Foreskin melanocyte (primary cell): ENCODE measurements at places on chromosomes 11 and 22.

- DNase-seq, result no peak
Observed at GRCh38 chr11:125425601-125426000, 70.5 kb downstream of the FEZ1 start.

GRCh38 chr11:19842505-19842904 is 129.9 kb downstream of the NAV2 start:
- DNase-seq, result no peak

- no peak for DNase-seq
Observed at GRCh38 chr11:132123854-132124835, 753.7 kb downstream of the NTM start.

GRCh38 chr22:44429941-44430587 is 68.0 kb downstream of the RTL6 start:
- DNase-seq, result no peak

DNA sequence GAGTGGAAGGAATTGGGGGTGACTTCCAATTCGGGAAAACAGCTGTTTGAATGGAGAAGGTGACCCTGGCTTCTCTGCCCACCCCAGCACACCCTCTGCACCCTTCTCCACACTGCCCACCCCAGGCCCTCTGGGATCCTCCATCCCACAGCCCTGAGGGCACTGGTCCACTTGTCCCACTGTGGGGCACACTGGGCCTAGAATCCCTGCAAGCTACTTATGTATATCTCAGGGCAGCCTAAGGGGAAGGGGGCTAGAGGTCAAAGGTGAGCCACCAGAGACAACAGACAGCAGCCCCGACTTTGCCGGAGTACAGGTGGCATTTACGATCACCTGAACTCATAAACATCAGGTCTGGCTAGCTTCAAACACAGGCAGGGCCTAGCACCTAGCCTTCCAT is 673 bp upstream of the SCUBE2 start:
- no peak for DNase-seq

DNA sequence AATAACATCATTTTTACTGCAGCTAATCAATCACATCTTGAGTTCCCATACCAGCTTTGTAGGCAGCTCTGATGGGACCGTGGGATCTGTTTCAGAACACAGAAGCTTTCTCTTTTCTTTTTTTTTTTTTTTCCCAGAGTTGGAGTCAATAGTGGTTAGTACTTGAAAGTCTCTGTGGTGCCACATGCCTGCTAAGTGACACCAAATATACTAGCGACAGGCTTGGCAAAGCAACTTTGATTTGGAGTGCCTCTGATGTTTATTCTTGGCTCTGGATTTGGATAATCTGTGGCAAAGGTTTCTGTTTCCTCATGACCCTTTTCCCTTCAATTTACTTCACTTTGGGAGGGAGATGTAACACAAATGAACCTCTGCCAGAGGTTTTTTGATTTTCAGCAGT is 681.4 kb upstream of the TENM4 start:
- no peak for DNase-seq

GRCh38 chr11:116930586-116930985 is 93.2 kb upstream of the APOA1 start:
- no peak for DNase-seq

DNA sequence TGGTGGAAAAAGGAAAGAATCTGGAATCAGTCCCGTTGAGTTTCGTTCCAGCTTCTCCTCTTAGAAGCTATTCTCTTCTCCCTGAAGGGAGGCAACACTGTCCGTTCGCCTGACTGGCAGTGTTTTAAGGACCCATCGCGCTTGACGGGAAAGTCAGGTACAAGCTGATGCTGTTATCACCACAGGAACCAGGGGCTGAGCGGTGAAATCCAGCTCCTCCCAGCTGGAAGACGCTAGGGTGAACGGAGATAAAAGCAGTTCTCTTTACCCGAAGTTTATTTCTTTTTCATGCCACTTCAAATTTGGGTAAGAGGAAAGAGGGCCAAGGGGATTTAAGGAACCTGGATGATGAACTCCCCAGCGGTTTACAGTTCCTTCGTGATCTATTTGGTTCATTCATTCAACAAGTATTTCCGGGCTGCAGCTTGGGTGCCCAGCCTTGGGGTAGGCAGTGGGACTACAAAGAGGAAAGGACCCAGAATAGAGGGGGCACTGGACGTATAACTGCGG is 551 bp upstream of the DEUP1 start:
- DNase-seq, result peak; percentile 1

DNA sequence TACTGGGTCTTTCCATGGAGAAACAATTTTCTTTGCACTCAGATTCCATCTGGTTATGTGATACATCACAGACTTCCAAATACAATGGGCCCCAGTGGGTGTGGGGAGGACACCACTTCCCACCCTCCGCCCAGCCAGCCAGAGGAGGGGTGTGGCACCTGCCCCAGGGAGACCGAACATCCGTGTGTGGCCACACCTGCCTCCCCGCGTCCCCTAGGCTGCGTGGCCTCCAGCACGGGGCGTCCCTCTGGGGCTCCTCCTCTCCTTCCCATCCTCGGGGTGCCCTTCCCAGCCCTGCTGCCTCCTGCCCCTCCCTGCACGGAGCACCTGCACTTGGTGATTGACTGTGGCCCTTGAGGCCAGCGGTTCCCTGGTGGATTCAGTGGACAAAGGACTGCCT is 49.1 kb downstream of the CERK start:
- no peak for DNase-seq

- DNase-seq, result peak; percentile 99
Observed at GRCh38 chr11:115561116-115561515, 56.9 kb upstream of the CADM1 start.

DNA sequence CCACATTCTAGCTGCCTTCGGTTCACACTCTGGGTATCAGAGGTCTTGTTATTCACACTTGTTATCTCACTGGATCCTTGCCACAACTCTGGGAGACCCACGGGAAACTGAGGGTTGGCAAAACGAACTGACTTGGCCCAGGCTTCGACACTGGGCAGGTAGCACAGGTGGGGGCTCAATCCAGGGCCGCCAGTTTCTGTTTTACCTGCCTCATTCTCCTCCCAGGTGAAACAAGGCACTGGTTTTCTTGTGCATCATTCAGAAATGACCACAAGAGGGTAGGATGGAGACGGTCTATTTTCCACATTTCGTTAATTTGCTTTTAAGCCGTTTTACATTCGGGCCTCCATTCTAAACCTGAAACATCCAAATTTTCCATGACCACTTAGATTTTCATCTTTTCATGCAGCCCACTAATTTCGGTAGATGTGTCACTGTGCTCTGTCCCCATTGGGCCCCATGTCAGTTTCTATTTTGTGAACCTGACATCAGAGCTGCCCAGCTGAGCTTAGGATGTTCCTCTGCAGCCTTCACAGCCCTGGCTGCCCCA is 108.1 kb downstream of the KIAA1671 start:
- no peak for DNase-seq

DNA sequence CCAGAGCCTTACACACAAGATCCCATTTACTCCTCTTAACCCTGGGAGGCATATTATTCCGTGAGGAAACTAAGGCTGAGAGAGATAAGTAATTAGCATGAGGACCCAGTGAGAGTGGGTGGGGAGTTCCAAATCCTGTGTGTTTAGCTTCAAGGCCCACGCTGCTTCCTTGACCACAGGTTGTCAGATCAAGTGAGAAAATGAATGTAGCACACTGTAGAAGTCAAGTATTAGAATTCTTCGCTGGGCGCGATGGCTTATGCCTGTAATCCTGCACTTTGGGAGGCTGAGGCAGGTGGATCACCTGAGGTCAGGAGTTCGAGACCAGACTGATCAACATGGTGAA is 3.8 kb downstream of the CYB561A3 start:
- DNase-seq, result no peak

DNA sequence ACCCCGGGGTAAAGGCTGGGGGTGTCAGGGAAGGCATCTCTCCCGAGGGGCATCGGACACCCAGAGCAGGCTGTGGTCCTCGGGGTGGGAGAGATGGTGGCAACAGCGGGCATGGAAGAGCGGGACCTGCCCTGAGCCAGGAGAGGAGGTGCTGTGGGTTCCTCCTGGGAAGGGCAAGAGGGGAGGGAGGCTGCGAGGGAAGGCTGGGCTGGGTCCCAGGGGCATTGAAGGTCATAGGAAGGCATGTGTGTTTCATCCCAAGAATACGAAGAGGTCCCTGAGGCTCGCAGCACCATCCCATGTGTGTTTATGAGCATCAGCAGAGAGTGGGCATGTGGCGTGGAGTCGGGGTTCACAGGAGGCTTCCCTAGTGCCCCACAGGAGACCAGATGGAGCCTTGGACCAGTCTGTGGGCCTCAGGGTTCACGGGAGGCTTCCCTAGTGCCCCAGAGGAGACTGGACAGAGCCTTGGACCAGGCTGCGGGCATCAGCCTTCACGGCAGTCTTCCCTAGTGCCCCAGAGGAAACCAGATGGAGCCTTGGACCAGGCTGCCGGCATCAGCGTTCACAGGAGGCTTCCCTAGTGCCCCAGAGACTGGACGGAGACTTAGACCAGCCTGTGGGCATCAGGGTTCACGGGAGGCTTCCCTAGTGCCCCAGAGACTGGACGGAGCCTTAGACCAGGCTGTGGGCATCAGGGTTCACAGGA is 420.6 kb downstream of the BRD1 start:
- no peak for DNase-seq

DNA sequence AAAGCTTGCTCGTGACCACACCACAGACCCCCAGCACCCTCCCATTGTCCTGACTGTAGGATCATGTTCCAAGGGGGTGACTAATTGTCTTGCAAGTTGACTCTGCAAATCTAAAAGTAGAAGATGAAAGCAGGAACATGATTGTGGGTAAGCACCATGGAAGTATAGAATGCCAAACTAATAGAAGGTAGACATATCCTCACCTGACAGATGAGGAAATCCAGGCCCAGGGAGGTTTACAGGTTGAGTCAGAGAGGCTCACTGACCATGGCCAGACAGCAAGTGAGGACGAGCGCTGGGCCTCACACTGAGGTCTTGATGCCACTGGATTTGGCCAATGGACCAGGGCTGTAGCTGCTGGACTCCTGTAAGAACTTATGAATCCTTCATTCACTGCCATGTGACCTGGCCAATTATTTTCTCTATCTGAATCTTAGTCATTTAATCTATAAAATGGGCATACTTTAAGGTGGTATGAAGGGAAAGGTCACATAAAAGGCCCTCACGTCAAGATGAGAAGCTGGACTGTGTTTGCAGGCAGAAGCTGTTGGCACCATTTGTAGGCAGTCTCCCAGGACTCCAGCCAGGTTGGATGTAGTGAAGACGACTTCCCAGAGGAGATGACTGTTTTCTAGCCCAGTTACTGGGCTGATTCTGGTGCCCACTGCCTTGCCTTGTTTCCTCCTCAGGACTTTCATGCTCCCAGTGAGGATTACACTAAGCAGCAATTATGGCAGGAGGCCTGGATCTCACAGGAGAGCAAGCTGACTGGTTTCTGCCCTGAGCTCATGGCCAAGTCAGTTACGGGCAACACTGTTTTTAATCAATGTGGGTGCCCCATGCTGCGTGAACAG is 54.6 kb downstream of the GAB4 start:
- no peak for DNase-seq

- DNase-seq, result no peak
Observed at GRCh38 chr11:109512680-109513079, 90.7 kb downstream of the C11orf87 start.

DNA sequence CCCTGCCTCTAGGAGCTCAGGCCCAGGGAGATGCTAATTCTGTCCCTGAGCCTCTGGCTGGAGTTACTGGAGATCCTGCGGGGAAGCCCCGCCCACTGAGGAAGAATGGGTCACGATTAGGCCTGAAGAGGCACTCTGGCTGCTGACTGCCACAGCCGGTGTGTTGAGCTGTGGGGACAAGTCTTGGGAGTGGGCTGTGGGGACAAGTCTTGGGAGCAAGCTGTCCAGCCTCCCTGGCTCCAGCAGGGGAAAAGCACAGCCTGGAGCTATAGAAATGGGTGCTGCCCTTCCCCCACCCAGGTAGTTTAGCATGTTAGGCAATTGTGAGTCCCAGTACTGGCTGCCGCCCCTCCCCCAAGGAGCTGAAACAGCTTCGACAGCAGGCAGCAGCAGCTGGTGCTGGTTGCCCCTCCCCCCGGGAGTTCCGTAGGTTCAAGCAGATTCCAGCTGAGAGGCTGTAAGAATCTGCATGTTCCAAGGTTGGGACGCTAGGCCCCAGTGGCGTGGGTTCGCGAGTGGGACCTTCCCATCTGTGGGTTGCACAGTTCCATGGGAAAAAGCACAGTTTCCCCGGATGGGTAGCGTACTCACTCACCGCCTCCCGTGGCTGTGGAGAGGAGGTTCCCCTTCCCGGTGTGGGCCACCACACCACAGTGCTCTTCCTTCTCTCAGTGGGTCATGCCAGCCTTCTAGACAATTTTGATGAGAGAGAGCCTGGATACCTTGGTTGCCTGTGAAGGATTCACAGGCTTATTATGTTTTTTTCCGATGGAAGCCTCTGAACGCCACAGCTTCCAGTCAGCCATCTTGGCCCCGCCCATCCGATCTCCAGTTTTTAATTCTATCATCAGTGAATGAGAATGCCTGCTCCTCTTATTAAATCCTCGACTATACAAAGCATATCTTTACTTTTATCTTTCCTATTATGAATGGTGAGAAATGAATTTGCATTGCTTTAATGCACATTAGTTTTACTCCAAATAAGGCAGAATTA is 61.5 kb downstream of the MSANTD4 start:
- no peak for DNase-seq

DNA sequence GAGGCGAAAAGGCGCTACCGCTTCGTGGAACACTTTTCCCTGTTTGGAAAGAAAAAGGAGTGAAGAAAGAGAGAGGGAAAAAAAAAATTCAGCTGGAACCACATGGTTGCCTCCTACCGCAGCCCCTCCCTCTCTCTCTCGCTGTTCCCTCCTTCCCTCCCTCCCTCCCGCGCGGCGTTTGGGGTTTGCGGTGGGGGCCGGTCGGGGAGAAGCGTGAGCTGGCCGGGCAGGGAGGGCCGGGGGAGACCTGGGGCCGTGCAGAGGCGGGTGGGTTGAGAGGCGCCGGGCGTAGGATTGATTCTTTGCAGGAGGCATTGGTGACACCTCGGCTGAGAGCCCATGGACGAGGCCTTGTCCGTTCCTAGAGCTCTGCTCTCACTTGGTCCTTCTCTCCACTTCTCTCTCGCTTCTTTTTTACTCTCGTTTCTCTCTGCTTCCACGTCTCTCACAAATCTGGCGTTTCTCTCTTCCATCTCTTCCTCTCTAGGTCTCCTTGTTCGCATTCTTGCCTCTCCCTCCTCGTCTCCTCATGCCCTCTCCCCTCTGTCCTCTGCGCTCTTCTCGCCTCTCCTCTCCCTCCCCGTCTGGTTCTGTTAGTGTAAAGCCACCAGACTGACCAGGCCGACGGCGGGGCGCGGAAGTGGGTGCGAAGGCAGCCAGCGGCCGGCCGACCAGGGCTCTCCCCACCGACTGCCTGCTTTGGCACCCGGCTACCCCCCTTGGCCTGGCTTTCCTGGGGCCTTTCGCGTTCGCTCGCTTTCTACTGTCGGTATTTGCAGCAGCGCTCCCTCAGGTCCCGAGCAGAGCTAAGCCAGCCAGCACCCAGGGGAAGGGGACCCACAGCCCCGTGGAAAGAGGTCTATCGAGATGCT is at the start of gene CLMP:
Gene CLMP, minus strand, starts transcription at position 61 of the 872 bp plus-strand sequence. CDS start 308 bp downstream, outside the sequence.
- DNase-seq, result no peak

- DNase-seq, result peak; percentile 40
Observed at GRCh38 chr11:22539821-22540256, 85.8 kb downstream of the FANCF start.

- DNase-seq, result no peak
Observed at GRCh38 chr11:87972133-87972532, 203.1 kb downstream of the RAB38 start.

GRCh38 chr11:122159861-122160260 is 43.8 kb upstream of the BLID start:
- no peak for DNase-seq
